Spinal cord (tissue), 10 donors: ENCODE measurements at places on chromosomes 5 and 9. TPM values are rescaled to one million over a fixed set of nuclear protein-coding genes. Genes with fewer than 3 reads are reported as not detected.
A peak's percentile ranks its signal among the peaks of the same experiment; 100 is the strongest.

The ACTBL2 gene
- not detected for polyA plus RNA-seq

The CXXC5 gene
- polyA plus RNA-seq, result 134 TPM

DNA sequence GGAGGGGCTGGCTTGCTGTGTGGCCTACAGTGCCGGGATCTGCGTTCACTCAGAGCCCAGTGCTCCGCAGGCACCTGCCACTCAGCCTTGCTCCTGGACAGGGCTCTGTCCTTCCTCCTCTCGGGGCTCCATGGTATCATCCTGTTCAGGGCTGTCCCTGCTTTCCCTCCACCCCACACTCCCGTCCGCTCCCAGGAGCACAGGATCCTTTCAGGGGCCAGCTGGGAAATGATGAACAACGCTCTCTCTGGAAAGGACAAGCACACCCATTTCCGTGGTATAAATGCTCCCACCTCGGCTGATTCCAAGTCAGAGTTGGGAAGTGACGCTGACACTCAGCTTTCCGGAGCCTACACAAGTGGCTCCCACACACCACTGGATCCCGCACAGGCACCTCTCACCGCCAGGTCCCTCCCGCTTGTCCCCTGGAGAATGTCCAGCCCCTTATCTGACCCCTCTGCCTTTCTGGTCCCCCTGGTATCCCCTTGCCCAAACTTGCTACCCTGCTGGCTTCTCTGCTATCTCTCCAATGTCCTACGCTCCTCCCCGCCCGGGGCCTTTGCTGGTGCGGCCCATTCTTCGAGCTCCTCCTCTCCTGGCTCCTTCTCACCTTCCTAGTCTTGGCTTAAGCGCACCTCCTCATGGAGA lies 21.3 kb downstream of the HMCN2 start:
- peaks cover 13% of the 10 kb centered on the region for H3K36me3 ChIP-seq
- DNase-seq, result no peak
- H3K27me3 ChIP-seq, result peaks cover 2% of the 10 kb centered on the region
- H3K27ac ChIP-seq, result no peak overlapping the region

The CER1 gene
- 0.78 TPM for polyA plus RNA-seq

DNA sequence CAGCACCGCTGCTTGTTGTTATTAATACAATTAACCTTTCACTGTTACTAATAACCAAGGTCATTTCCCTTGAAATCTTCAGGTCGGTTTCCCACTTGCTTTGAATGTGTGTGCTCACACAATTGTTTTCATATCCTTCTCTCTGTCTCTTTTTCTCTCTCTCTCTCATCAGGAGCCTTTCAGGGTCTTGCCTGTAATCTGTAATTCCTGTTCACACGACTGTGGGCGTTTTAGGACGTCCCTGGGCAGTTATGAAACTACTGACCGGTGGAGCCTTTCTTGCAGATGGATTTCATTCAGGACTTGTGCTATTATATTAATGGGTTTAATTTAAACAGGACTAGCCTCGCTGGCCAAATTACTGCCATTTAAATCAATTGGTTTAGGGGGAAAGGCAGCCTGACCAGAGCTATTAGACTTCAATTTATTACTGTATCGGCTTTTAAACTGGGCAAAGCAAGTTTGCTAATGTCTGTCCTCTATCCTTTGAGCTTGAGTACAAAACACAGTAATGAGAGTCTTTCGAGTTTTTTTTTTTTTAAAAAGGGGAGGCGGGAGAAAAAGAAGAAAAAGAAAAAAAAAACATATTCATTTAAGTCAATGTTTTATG lies 316.0 kb upstream of the TLE4 start:
- H3K4me3 ChIP-seq, result no peak overlapping the region
- H3K27me3 ChIP-seq, result peaks cover 26% of the 10 kb centered on the region
- no peaks in the 10 kb centered on the region for H3K36me3 ChIP-seq
- DNase-seq, result peak; percentile 28
- H3K27ac ChIP-seq, result no peak overlapping the region
- peaks cover 11% of the 10 kb centered on the region for H3K4me1 ChIP-seq

DNA sequence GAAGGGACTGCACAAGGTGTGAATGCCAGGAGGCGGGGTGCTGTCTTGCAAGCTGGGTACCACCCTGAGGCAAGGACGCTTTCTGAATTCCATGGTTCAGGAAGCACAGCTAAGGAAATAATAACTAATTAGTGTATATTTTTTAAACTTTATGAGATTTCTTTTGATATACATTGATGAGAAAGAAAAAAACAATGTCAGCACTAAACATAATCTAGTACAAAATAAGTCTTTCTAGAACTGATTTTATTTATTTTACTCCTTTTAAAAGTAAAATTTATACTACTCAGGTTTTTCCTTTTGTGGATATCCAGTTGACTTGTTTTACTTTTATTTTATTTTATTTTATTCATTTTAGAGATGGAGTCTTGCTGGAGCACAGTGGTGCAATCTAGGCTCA lies 3.6 kb downstream of the DNAJC21 start:
- H3K27me3 ChIP-seq, result no peaks in the 10 kb centered on the region
- H3K27ac ChIP-seq, result no peak overlapping the region
- no peak for DNase-seq
- no peak overlapping the region for H3K4me3 ChIP-seq
- peaks cover 16% of the 10 kb centered on the region for H3K36me3 ChIP-seq

DNA sequence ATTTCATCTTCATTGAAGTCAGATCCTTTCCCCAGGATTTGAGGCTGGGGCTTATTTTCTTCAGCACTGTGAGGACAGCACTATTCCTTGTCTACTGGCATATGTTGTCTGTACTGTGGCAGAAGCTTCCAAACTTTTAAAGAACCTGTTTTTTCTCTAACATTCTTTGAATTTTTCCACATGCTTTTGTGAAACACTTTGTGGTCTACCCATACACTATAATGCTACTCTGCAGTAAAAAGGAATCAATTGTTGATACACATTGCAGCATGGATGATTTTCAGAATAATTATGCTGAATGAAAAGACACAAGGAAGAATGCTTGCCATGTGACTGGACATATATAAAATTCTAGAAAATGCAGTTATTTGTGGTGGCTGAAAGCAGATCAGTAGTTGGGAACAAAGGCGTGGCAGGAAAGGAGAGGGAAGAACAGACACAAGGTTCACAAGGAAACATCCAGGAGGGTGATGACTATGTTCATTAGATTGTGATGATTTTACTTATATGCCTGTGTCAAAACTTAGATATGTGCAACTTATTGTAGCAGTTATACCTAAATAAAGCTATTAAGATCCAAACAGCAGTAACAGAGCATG lies 96.8 kb downstream of the WNK2 start:
- no peaks in the 10 kb centered on the region for H3K27me3 ChIP-seq
- no peaks in the 10 kb centered on the region for H3K4me1 ChIP-seq
- no peak overlapping the region for H3K27ac ChIP-seq
- no peak overlapping the region for H3K4me3 ChIP-seq
- peaks cover 4% of the 10 kb centered on the region for H3K36me3 ChIP-seq

The ENG gene
- polyA plus RNA-seq, result 44.6 TPM

The KCNMB1 gene
- polyA plus RNA-seq, result 2.7 TPM
